Cerebellar nuclear complex (tissue), 1 donor: ENCODE measurements at places on chromosomes 12 and 14.
A peak's percentile ranks its signal among the peaks of the same experiment; 100 is the strongest.

DNA sequence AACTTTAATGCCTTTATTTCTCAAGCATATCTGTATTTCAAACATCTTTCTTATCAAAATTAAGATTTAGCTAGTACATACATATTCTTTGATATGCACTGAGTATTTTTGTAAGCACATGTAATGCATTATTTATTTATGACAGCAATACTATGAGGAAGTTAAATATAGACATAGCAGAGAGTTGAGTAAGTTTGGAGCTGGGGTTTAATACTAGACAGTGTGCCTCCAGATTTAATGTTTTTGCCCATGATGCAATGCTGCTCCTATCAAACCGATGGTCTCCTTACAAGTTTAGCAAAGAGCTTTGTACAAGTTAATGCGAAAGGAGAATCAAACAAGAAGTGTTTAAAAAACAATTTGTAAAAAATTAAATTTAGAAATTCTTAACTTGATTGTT is 826.6 kb upstream of the MGAT4C start:
- DNase-seq = no peak

- peak; percentile 31 for DNase-seq
These were observed 95.5 kb downstream of the ARF6 start for GRCh38 chr14:49988080-49988990.

DNA sequence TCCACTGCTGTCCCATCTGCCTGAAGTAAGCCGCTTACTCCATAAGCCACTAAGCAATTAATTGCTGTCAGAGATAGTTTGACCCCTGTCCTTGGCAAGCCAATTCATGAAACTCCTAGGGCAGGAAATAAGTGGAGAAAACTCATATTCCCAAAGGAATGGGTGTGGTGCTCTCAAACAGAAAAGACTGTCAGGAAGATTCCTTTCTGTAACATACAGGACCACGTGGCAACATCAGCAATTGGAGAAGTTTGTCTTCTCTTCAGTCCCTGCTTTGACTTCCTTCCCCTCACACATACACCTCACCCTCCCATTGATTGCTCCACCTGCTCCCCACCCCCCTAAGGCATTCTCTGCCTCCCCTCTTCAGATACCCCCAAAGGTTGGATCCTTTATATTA is 36.2 kb upstream of the MDM1 start:
- DNase-seq = no peak

DNA sequence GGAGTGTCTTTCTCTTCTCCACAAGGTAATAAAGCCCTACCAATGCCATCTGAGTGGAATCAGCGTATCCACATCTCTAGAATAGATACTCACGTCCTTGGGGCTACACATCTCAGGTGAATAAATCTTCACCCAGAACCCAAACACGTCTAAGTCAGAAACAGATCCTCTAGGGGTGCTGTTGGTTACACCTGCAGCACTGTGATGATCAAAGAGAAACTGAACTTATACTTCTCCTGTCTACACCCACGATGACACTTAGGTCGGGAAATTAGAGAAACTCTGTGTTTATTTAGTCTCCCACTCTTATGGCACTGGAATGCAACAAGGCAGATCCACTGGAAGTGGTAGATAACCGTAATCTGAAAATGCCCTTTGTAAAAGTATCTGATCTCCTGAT is 46.2 kb downstream of the WIF1 start:
- DNase-seq = no peak

- no peak for DNase-seq
These were observed 44.3 kb downstream of the RNF34 start for GRCh38 chr12:121443911-121444841.

- DNase-seq = no peak
These were observed 87.1 kb upstream of the FOXN3 start for GRCh38 chr14:89504091-89504490.

- no peak for DNase-seq
These were observed 9.9 kb downstream of the BMAL2 start for GRCh38 chr12:27342536-27342935.

DNA sequence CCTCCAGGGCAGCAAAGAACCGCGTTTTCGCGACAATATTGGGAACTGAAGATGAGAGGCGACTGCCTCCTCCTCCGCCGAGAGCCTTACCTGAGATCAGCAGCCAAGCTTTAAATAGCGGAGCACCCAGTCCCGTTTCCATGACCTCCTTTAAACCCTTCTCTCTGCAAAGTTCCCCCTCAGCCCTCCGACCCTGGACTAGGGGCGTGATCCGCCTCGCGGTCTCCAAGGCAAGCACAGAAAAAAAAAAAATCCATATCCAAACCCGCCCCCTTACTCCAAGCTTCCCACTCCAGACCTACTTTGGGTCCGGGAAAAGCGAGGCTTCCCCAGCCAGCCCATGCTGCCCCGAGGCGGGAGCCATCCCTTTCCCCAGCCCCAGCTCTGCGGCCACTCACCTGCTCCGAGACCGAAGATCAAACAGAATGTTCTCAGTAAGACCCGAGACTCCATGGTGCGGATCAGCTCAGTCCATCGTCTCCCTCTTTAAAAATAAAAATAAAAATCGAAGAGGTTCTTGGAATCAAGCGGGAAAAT is 630 bp downstream of the NELL2 start:
- DNase-seq = no peak

- no peak for DNase-seq
These were observed 856.2 kb downstream of the BCL11B start for GRCh38 chr14:98415766-98416165.

DNA sequence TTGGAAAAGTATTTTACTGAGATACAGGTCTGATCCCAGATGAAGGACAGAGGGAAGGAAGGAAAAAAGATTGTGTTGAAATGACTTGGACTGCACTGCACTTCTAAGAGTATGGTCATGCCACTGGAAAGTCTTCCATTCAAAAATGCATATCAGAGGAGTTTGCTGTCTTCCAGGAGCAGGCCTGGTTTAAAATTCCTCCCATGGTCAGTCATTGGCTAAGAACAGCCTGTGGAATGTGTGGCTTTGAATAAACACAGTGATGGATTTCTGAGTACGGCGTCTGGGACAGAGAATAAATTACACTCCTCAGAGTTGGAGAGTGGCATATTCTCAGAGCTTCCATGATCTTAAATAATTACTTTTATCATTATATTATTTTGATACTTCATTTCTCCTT is 245.8 kb upstream of the PDZRN4 start:
- DNase-seq = no peak

- no peak for DNase-seq
These were observed 788 bp downstream of the ENO2 start for GRCh38 chr12:6914947-6915788.

GRCh38 chr12:108678104-108678730 is 44.5 kb upstream of the SELPLG start:
- no peak for DNase-seq

GRCh38 chr14:85531141-85531586 is 1.2 kb downstream of the FLRT2 start:
- DNase-seq = no peak

GRCh38 chr12:55957106-55957859 is 8.6 kb downstream of the PMEL start:
- no peak for DNase-seq

- DNase-seq = no peak
These were observed 212.6 kb downstream of the SLC16A7 start for GRCh38 chr12:59808317-59808910.

DNA sequence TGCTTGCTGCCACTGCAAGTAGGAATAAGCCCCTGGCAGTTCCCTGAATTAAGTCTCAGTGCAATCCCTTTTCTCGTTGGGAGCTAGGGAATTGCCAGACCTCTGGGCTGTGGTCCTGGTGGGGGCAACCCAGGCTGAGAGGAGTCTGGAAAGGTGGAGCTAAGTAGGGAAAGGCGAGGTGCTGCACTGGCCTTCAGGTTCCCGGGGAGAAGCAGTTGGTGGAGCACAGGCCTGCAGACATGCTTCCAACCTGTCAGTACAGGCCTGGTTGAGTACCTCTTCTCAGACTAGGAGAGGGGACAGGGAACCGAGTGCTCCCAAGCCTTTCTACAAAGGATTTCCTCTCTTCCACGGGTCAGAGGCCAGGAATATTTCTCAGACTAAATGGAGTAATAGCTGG is 1.5 kb downstream of the NRIP2 start:
- peak; percentile 42 for DNase-seq

GRCh38 chr14:31834616-31835015 is 242.5 kb upstream of the ARHGAP5 start:
- DNase-seq = no peak

- no peak for DNase-seq
These were observed at the start of gene MGST1 for GRCh38 chr12:16347391-16348298. Gene MGST1 (plus strand): TSS chr12:16347645. CDS start chr12:16354253, 6,608 bp downstream.

- DNase-seq = no peak
These were observed 41.6 kb upstream of the CSRP2 start for GRCh38 chr12:76920172-76921099.

DNA sequence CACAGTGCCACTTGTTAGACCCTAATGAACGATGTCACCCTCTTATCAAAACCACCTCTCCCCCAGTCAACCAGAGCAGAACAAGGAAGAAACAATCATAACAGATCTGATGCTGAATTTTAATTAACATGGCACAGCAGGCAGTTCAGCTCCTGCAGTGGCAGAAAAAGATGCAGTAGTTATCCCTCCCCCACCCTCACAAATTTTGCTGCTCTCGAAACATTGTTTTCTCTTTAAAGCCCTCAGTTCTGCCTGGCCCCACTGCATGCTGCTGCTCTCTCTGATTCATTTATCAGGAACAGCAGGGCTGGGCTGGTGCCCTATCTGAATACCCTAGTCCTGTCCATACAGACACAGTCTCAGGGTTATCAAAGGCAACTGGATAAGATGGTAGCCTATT is 12.2 kb downstream of the CCDC175 start:
- peak; percentile 32 for DNase-seq

- DNase-seq = no peak
These were observed 4.2 kb downstream of the DENND5B start for GRCh38 chr12:31586728-31587127.

DNA sequence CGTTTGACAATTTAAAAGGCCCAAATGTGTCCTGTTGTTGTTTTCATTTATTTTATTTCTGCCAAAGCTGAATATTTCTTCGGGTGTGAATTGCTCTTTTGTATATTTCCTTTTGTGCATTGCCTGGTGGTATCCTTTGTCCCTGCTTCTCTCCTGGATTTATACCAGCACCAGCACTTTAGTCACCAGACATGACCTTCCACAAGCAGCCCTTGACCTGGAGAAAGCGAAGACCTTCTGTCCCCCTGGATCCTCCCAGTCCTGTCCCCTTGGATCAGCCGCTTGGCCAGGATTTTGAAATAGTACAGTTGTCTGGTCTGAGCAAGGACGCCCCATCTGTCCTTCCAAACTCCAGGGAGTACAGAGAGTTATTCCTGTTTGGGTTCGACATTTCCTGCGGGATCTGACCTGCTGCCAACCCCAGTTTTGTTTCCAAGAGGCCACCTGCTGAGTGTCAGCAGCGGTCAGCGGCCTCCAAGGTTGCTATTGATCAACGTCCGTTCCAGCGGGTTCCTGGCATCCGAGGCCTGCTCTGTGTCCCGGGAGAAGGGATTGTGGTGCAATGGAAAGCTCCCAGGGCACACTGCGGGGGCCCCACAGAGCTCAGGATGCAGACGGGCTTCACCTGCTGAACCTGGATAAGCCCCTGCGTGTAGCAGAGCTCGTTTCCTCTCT is 45.1 kb upstream of the CHGA start:
- no peak for DNase-seq

DNA sequence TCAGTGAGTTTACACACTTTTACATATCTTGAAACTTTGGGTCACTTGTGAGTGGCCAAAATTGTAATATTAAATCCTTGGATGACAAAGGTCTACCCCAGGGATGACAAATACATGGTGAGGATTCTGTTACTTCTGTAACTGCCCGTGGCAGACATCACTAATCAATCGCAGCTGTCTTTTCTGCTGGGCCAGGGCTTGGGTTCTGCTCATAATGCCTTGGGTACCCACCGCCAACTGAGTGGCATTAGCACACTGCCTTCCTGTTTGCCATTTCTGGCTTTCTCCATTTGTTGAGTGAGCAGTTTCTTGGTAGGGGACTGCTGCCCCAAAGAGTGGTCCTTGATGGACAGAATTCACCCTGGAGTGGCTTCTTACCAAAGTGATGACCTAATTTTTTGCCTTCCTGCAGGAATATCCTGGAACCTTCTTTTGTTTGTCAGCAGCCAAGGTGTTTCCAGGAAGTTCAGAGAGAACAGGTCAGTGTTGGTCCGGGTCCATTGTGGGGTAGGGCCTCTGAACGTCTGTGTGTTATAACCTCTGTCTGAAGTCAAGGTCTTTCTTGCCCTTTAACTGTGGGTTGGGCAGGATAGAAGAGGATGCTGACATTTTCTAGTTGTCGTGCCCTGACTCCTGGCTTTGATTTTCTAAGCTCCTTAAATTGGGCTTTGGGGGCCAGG is 6.2 kb downstream of the TSPAN9 start:
- DNase-seq = no peak

DNA sequence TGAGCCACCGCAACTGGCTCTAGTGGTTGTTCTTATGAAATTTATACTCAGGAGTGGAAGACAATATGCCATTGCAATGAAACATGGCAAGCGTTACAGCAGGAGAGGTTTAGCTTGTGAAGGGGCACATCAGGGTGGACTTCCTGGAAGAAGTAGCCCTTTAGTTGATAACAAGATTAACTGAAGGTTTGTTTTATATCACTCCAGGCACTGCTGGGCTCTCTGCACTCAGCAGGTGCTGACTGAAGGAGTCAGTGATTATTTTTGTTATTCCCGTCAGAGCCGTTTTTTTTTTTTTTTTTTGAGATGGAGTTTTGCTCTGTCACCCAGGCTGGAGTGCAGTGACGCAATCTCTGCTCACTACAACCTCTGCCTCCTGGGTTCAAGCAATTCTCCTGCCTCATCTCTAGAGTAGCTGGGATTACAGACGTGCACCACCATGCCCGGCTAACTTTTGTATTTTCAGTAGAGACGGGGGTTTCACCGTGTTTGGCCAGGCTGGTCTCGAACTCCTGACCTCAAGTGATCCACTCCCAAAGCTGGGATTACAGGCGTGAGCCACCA is 17.6 kb upstream of the GPR68 start:
- no peak for DNase-seq

DNA sequence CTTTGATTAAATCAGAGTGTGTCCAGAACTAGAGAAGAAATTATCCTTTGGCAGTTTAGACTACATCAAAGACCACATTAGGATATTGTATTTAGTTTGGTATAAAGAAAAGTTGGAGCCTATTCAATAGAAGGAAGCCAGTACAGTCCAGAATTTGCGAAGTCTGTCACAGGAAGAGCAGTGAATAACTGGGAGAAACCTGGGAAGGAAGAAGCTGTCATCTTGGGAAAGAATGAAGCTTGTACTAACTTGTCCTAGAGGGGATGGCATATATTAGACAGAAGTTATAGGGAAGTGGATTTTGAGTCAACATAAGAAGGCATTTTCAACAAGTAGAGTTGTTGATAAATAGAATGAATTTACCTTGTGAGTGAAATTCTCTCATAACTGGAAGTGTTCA is 386.7 kb downstream of the LRIG3 start:
- DNase-seq = no peak

DNA sequence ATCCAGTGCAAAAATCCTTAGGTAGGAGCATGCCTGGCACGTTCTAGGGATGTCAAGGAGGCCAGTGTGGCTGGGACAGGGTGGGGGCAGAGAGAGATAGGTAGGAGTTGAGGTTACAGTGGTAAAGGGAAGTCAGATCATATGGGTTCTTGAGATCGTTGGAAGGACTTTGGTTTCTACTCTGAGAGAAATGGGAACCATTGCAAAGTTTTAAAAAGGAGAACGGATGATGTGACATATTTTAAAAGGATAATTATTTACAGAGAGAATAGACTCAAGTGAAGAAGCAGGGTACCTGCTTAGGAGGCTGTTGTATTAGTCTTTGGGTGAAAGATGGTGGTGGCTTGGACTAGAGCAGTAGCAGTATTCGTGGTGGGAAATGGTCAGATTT is 47.6 kb upstream of the ATP2B1 start:
- no peak for DNase-seq

GRCh38 chr14:85332401-85332800 is 197.5 kb upstream of the FLRT2 start:
- no peak for DNase-seq

GRCh38 chr12:110266381-110266960 is 14.6 kb upstream of the ATP2A2 start:
- no peak for DNase-seq
